ENCODE measurements at places on chromosomes 1 and 21.

DNA sequence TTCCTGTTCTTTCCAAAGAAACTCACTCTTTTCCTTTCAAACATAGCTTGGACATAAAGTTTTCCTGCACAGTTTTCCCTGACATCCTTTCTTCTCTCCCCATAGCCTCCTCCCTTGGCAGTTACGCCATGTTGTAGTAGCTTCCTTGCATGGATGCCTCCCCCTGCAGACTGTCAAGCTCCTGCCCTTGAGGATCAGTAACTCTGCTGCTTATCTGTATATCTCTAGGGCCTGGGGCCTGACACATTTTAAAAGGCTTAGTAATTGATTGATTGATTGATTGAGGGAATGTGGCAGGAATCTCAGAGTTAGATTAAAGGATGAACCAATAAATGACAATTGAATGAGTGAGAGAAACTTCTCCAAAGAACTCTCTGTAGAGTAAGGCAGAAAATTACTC, 143.7 kb downstream of the NEK7 start:
- DNase-seq, result no peak

DNA sequence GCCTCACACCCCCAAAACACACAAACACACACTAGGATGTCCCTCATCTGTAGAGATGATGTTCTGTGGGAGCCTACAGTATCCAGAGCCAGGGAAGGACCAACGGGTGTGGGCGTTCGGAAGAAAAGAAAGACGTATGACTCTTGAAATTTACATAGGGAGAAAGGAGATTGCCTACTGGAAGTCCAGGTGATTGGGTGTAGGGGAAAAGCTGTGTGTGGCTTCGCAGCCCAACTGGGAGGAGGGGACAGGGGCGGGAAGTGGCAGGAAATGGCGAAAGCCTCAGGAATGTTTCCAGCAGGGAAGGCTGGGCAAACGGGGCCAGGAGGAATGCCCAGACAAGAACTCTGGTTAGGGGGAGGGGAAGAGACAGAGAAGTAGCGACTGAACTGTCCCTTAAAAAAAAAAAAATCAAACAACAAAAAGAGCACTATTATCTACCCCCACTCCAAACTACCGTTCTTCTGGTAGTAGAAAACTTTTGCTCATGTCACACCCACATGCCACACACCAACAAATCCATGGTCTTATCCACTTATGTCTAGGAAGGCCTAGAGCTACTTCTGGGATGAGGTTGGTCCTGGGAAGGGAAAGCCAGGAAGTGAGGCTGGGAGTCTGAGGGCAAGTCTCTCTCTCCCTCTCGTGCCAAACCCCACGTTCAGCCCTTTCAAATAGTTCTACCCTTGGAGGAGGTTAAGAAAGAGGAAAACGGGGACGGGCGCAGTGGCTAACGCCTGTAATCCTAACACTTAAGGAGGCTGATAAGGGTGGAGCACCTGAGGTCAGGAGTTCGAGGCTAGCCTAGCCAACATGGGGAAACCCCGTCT, 1.8 kb upstream of the CKS1B start:
- no peak for DNase-seq

DNA sequence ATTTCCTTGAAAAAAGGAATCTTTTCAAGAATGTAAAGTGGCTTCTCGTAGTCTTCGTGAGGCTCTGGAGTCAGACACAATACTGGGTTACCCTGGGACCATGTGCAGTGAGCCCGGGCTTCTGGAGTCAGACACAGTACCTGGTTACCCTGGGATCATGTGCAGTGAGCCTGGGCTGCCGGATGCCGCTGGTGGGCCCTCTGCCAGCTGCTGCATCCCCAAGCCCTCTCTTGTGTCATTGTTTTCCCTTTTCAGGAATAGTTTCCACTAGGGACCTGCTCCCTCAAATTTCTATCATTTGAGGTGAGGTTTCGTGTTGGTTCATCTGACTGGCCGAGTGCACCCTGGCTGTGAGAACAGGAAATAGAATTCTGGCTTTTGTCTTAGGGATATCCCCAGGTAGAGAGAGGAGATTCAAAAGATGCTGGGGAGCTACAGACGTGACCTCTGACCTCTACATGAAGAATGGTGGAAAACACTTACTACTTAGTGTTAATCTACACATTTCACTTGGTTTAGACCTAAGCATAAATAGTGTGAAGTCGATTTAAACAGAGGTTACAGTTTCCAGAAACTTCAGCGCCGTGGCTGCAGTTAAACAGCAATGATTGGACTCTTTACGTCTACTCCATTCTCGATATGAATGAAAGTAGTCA, 10.6 kb downstream of the ADARB1 start:
- no peak for DNase-seq

DNA sequence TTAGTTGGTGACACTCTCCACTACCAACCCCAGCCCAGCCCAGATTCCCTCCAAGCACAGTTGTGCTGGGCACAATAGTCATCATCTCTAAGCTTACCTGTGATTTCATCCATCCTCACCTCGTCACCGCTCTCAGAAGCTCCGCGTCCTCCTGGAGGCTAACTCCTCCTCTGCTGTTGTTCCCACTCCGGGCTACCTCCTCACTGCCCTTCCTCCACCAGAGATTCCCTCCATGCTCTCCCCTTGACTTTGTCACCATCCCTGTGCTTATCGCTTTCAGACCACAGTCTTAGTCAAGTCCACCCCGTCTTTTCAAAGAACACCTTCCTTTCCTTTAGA, 47.0 kb upstream of the KIF26B start:
- no peak for DNase-seq

DNA sequence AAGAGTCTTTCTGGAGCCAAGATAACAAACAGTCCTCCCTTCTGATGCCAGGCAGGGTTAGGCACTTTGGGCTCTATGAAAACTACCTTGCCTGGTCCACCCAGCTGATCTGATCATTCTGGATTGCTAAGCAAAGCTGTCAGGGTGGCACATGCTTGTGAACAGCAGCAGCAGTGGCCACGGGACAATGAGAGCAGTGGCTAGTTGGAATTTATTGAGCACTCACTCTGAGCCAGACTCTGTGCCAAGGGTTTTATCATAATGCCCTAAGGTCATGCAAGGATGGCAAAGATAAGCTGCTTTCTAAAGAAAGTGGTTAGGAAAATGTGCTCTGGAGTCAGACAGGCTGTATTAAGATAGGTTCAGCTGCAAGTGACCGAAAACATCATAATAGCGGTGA, 390.4 kb upstream of the VAMP3 start:
- DNase-seq, result no peak

GRCh38 chr1:44569491-44569890, 104.8 kb downstream of the TMEM53 start:
- DNase-seq, result no peak

DNA sequence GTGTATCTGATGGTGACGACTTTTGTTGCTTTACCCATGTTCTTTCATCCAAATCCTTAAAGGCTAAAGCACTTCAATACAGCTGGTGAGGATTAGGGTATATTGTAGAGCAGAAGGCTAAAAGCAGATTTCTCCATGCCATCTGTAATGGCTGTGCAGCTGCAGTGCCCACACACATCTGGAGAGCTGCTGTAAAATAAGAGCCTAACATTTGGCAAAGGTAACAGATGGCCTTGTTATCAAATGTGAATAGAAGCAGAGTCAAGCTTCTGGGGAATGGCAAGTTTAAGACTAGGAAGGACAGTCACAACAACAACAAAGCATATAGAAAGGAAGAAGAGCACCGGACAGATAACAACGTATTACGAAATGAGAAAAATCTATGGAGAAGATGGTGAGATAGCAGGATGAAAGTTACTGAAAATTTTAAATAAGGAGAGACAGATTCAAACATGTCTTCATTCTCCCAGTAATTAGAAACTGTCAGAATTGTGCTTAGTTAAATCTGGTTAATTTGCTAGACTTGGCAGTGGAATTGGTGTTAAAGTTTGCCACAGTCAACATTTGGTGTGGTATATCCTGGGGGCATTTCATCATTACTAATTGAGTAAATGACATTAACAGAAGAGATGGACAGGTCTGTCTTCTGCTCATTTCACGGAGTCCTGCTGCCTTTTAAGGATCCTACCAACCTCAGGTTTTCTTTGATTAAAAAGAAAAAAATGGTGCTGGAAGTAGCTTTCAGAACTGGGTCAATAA, 1093.2 kb downstream of the ADGRL2 start:
- DNase-seq, result no peak

GRCh38 chr1:167270349-167271092, 49.8 kb downstream of the POU2F1 start:
- no peak for DNase-seq

GRCh38 chr21:42346441-42346840, 4.4 kb downstream of the TFF2 start:
- no peak for DNase-seq

- no peak for DNase-seq
Measured at GRCh38 chr1:169027607-169028320, 78.7 kb upstream of the ATP1B1 start.

GRCh38 chr1:23936481-23937176, 23.0 kb upstream of the PNRC2 start:
- no peak for DNase-seq

GRCh38 chr1:1537626-1538250, 2.7 kb downstream of the TMEM240 start:
- DNase-seq, result no peak

GRCh38 chr1:153631047-153632022, 2.5 kb upstream of the CHTOP start:
- no peak for DNase-seq

- no peak for DNase-seq
Measured at GRCh38 chr1:94757931-94758330, 62.2 kb upstream of the SLC44A3 start.

DNA sequence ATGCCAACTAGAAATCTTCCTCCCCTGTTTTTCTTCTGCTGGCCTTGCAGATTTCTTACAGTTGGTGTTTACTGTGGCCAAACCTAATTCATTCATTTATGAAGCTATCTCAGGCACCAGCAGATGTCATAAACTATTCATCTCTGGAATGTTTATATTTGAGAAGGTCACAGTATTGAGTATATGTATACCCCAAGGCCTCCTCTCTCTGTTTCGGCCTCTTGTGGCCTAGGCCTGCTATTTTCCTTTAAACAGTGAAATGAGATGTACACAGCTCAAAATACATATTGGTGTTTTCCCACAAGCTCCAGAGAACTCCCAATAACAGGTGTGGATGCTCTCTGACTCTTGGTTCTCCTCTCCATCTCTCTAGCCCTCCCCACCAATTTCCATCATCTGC, 520.7 kb upstream of the CAMK1G start:
- no peak for DNase-seq

DNA sequence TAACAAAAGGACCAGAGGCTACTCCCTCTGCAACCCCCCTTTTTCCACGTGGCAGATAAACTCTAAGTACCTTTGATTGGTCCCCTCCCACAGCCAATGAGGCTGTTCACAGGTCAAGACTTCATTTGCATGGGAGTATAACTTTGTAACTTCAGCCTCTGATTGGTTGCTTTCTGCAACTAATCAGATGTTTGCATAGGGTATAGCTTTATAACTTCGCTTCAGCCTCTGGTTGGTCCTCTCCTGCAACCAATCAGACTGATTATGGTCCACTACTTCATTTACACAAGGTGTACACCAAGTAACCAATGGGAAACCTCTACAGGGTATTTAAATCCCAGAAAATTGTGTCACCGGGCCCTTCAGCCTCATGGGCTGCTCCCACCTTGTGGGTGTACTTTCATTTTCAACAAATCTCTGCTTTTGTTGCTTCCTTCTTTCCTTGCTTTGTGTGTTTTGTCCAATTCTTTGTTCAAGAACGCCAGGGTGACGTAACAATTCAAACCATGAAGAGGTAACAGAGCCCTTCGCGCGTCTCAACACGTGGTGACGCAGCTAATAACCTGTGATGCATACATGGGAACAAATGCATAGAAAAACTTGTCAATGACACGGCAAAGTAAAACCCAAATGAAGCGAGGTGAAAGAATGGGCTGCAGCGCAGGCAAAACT, 47.2 kb downstream of the VPS26C start:
- DNase-seq, result no peak

DNA sequence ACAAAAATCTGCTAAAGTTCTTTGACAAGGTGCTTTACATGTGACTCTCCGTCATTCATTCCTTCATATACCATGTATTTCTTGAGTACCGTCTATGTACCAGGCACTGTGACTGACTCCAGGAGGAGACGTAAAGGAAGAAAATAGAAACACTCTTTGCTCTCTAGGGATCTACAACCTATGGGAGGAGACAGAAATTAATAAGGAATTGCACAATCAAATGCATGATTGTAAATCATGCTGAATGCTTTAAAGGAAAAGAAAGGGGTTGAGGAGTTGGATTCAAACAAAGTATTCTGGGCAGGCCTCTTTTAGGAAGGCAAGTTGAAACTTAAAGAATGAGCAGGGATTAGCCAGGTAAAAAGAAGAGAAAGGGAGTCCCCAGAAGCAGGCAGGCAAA, 239.1 kb upstream of the FGGY start:
- no peak for DNase-seq

GRCh38 chr1:30665216-30666010, 58.0 kb downstream of the MATN1 start:
- DNase-seq, result no peak

GRCh38 chr1:77509051-77509492, 173.4 kb downstream of the ZZZ3 start:
- no peak for DNase-seq

DNA sequence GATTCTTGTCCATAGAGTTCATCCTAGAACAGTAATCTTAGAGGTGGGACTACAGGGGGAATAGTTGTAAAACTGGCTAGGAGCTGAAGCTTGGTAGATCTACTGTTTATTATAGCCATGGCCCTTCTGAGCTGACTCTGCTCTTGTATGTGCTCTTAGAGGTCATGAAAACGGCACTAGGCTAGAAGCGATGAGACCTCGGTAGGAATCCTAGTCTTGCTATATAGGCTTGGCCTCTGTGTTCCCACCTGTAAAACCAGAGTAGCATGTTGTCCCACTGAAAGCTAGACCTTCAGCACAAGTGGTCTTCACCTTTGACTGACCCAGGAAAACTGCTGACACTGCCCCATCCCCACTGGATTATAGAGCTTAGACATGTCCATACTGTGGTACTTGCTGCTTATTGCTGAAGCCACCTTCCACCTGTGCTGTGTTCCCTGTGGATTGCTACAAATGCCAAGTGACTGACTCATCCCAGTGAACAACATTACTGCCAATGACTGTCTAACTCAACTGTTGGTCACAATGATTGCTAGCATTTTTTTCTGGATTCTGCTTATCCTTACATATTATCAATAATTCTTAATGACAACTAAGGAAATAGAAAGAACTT, 23.0 kb upstream of the PIGC start:
- DNase-seq, result no peak

DNA sequence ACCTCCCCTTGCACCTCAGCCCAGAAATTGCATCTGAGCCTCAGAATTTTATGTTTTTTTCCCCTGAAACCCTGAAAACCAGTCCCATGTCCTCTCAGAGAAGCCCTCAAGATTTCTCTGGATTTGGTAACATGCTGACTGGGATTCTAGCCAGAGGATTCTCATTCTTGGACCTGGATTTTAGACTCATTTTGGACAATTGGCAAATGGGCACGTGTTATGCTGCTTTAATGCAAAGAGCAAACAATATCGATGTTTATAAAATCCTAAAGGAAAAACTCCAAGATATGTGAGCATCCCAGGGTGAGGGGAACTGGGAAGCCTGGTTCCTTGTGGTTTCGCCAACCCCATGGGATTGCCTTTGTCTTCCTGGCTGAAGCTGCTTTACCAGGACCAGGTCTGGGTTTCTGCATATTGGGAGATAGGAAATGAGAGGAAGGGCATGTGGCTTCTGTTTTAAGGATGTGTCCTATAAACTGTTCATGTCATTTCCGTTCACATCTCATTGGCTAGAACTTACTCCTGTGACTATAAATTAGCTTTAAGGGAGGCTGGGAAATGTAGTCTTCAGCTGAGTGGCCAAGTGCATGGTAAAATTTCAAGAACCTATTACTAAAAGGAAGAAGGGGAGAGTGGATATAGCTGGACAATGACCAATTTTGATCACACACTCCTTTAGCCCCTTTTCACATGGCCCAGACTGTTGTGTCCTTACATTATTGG, 27.2 kb upstream of the BCL10 start:
- DNase-seq, result no peak

- no peak for DNase-seq
Measured at GRCh38 chr1:25682059-25682601, 65.5 kb downstream of the MAN1C1 start.

All from activated CD8-positive, alpha-beta memory T cell treated with anti-CD3 and anti-CD28 coated beads for 48 hours (primary cell).